ENCODE measurements at places on chromosomes 13 and 19.

GRCh38 chr13:44762911-44763310, 186.8 kb upstream of the TSC22D1 start:
- no peak for DNase-seq

DNA sequence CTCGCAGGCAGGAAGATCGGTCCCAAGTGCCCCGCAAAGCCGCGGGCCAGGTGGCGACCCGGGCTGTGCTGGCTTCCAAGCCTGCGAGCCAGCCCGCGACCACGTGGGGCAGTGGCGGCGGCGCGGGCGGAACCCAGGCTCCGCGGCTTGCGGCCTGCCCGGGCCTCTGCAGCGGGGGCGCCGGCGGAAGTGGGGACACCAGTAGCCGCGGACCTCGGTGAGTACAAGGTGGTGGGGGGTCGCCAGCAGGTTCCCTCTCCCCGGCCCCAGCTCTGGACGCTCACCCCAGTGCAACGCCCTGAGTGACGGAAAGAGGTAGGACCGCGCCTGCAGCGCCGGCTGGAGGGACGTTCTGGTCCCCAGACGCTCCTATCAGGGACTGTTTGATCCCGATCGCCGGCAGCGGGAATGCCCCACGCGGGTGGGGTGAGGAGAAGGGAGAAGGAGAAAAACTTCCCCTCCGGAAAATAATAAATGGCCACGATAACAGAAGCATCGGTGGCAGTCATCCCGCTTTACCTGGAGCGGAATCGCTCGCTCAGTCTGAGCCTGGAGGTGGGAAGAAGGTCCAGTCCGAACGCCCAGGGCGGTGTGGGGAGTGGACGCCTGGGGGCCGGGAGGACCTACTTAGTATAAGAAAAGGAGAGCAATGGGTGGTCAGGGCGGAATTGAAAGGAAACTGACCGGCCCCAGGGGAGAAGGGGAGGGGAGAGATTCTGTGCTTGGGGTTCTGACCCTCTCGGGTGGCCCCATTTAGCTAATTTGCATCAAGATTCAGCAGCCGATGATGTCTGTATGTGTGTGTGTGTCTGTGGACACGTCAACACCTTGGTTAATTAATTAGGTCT, at the start of gene GEMIN7:
GEMIN7 (plus strand) TSS at position 198 of the 848 bp plus-strand sequence. CDS start 10,855 bp downstream, outside the sequence.
- peak; percentile 77 for DNase-seq

DNA sequence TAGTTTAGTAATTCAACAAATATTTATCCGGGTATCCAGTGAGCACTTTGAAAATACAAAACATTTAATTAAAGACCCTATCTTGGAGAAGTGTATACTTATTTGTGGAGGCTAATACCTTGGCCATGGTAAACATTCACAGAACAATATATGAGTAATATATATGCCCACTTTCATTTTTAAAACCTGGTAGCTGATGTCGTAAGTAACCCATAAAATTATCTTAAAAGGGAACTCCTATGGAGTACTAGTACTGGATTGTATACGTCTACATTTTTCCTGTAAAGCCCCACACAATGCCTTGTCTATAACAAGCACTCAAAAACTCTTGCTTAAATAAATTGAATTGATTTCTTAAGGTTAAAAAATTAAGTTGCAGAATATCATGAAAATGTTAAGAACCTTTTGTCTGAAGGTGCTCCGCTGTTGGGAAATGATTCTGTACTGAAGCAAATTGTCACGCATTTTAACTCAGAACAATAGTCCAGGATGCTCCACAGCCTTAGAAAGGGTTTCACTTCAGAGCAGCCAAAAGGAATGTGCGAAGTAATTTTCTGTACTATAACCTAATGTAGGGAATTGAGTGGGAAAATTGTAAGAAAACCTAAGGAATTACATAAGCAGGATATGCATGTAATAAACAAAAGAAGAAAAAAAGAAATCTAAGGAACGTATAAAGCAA, 58.9 kb upstream of the C1QTNF9 start:
- no peak for DNase-seq

DNA sequence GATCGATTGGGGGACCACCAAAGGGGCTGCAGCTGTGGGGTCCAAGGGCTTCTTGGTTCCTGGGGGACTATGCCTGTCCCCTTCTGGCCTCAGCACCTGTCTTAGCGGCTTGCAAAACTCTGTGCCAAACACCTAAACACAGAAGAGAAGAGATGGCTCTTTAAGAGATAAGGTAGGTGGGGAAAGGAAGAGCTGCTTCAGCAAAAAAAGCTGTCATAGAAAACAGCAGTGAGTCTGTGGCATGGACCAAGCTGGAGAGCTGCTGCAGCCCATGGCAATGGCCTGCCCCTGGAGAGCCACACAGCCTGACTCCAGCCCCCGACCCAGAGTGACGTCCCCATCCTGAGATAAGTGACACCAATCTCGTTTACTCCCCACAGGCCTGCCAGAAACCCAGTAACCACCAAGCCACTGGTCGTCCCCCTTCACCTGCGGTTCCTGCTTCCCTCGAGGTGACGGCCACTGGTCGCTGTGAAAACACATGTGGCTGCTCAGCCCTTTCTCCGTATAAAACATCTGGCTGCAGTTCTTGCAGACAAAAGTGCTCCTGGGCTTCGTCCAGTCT, 25.0 kb upstream of the NAPA start:
- no peak for DNase-seq

GRCh38 chr13:66159511-66159910, 1070.6 kb downstream of the PCDH9 start:
- no peak for DNase-seq

GRCh38 chr19:32873247-32873959, 3.8 kb upstream of the SLC7A9 start:
- no peak for DNase-seq

DNA sequence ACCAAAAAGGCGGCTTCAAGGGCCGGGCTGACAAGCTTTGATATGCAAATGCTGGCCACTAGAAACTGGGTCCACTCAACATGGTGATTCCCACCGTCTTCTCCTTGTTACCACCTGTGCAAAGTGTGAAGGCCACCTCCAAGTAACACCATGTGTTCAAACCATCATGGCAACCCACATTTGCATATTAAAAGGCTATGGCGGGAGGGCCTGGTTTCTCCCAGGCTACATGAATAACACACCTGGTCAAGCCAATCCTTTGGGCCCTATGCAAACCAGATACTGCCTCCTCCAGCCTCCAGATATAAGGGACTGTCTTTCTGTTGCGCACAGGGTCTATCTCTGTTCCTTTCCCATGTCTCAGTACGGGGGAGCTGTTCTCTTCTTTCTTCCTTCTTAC, 36.6 kb upstream of the ZSCAN5A start:
- no peak for DNase-seq

DNA sequence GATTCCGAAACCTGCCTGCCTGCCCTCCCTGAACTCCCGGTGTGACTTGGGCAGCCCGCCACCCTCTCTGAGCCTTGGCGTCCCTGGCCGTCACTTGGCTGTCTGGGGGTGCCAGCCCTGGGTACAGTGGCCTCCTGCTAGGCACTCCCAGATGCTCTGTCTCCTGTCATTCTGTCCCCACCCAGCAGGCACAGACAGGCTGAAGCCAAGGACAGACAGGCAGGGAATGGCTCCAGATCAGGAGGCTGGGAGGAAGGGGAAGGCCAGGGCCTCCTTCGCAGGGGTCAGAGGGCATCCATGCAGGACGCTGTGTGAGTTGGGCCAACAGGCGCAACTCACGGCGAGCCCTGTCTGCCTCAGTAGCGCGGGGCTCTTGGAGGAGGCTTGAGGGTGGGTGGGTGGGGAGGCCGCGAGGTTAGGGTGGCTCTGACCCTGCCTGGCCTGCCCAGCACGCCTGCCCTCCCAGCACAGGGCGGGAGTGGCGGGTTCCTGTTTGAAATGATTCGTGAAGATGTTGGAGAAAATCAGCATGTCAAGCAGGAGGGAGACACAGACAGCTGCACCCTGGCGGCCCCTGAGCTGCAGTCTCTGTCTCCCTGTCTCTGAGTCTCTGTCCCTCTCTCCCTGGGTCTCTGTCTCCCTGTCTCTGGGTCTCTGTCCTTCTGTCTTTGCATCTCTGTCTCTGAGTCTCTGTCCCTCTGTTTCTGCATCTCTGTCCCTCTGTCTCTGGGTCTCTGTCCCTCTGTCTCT, 19.7 kb downstream of the KLHL26 start:
- no peak for DNase-seq

DNA sequence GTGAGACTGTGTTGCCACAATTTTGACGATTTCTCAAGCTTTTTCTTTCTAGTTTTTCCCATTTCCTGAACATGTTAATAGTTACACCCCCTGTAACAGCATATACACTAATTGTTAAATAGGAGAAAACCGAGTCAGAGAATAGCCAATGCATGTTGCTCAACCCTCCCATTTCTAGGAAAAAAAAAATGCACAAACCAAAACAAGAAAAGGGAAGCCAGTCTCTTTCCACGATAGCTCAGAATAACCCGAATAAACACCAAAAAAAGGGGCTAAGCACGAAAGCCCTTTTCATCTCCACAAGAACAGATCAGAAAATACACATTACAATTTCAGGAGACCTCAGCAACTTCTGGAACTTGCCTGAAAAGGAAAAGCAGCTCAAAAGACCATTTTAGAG, 16.3 kb downstream of the LATS2 start:
- DNase-seq = no peak

- no peak for DNase-seq
Measured at GRCh38 chr19:4206818-4207484, 22.4 kb upstream of the EBI3 start.

DNA sequence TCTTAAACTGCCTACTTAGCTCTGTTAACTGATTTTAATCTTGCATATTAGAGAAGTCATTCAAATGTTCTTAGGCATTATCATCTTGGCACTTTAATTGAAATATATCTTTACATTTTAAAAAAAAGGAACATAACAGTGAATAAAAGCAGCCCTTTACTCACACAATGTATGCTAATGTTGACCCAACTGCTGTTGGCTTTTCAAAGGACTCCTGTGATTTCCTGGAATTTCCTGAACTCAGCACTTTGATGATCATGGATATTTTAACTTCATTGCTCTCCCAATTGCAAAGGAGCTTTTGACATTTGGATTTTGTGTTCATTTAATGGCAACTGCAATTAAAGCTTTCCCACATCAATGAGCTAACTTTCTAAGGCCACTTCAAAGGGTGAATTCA, 1230.3 kb downstream of the DIAPH3 start:
- DNase-seq = no peak

Data from pancreas (tissue), 10 donors.